ENCODE measurements at places on chromosomes 5 and 9.

DNA sequence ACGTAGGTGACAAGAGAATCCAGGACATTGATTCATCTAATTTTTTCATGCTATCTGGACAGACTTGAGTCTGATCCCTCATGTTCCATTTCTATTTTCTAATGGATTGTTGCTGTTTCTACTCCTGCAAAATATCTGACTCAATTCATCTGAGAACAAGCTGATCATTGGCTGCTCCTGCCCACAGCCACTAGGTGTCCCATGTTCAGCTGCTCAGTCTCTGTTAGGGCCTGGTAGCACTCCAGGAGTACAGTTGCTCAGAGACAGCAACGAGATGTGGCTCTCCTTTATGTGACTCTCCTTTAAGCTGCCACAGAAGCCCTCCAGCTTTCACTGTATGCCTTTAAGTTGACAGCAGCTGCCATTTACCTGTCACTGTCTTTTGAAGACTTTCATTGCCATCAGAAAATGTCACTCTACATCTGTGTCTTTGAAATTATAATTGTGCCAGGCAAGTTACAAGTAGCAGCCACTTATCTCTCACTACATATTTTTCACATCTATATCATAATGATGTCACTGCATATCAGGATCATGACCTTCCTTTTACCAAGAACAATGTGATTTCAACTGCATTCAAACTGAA lies 1944.2 kb upstream of the NUDT12 start:
- DNase-seq = no peak

- peak; percentile 48 for DNase-seq
Measured at GRCh38 chr9:109181284-109181683, 14.2 kb upstream of the FRRS1L start.

- no peak for DNase-seq
Measured at GRCh38 chr9:77946969-77947620, 84.5 kb downstream of the GNAQ start.

GRCh38 chr9:9912459-9912858 lies 700.3 kb downstream of the PTPRD start:
- DNase-seq = no peak

GRCh38 chr9:36551910-36552309 lies 20.8 kb upstream of the MELK start:
- no peak for DNase-seq

Data from CD4-positive, alpha-beta memory T cell (primary cell).